Right ventricle myocardium inferior (tissue), 1 donor: ENCODE measurements at places on chromosomes 13 and 19. TPM values are rescaled to one million over a fixed set of nuclear protein-coding genes. Genes with fewer than 3 reads are reported as not detected.

- no peak for DNase-seq
These were observed 238.5 kb upstream of the STARD13 start for GRCh38 chr13:33524086-33524485.

- DNase-seq: no peak
These were observed 136.5 kb downstream of the RAP2A start for GRCh38 chr13:97570442-97570841.

The TMEM150B gene
- total RNA-seq: 1.2 TPM

- DNase-seq: no peak
These were observed 2320.0 kb downstream of the PCDH9 start for GRCh38 chr13:64910096-64910495.

DNA sequence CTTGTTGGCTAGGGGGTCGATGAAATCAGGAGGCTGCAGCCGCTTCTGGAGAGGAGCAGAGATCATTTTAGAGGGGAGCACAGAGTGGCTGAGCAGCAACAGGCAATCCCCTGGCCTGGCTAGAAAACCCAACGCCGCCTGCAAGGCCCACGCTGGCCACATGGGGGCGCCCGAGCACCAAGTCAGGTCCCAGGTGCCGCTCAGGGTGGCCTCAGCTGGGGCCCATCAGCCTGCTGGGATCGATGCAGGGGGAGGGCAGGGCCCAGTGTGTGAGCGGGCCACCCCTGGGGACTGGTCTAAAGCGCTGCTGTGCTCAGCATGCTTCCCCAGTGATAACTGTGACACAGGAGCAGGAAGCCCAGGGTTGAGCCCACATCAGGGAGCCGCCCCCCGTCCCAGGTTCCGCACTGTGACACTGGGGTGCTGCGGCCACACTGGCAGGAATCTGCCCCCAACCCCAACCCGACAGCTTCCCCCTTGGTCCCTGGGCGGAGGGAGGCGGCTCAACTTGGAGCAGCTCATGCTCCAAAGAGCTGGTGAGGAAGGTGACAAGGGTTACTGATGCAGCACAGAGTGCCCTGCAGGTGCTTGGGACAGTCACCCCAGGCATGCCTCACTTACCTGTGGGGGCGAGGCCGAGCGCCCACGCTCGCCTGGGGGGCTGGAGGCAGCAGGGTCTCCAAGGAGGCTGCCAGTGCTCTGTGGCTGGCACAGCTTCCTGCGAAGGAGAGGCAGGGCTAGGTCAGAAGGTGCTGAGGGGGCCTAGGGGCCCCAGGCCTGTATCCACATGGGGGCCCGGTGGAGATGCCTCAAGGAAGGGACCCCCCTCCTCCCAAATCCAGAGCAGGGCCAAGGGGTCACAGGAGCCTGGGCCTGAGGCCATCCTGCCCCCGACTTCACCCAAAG lies 13.3 kb upstream of the ISYNA1 start:
- peak; percentile 92 for DNase-seq

GRCh38 chr19:30784850-30785457 lies 412.8 kb downstream of the ZNF536 start:
- peak; percentile 82 for DNase-seq

The C19orf67 gene
- not detected for total RNA-seq

- no peak for DNase-seq
These were observed 8.0 kb downstream of the ELL start for GRCh38 chr19:18513868-18514267.

- DNase-seq: no peak
These were observed 53.5 kb downstream of the PTPRS start for GRCh38 chr19:5287066-5287465.

DNA sequence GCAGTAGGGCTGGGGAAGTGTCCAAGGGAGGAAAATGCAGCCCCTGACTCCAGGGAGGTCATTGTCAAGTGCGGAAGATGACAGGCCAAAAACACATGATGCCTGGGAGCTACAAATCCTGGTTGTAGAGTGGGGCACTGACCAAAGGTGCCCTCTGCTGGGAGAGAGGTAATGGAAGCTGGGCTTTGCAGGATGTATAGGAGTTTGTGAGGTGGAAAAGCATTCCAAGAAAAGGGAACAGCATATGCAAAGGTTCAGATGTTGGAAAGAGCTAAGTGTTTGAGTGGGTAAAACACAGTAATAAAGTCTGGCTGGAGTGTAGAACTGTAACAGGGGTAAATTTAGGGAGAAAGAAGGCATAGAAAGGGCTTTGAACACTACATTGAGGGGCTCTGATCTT lies 46.9 kb upstream of the PTPRS start:
- no peak for DNase-seq

DNA sequence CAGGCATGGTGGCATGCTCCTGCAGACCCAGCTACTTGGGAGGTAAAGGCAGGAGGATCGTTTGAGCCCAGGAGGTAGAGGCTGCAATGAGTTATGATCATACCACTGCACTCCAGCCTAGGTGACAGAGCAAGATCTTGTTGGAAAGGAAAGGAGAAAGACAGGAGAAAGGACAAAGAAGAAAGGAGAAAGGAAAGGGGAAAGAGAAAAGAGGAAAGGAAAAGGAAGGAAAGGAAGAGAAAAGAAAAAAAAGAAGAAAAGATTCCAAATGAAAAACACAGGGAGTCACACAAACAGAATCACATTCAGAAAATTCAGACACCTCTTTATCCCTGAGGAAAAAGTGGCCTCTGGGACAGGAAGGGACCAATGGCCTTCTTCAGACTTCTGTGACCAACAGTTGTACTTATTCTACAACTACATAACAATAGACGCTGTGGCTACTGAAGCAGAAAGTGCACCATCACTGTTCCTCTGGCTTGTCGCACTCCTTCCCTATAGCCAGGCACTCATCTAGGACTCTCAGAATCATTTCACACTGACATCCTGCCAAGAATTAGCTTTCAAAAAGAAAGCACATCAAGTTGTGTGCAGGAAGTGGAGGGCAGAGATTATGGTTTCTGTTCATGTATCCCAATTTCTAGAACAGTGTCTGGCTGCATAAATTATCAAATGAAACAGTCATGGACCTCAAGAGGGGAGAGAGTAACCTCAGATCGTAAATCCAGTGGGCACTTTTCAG lies 5.9 kb downstream of the MTMR6 start:
- DNase-seq: no peak

- DNase-seq: no peak
These were observed 28.1 kb upstream of the WDR18 start for GRCh38 chr19:955803-956765.

The KIR3DL1 gene
- not detected for total RNA-seq

DNA sequence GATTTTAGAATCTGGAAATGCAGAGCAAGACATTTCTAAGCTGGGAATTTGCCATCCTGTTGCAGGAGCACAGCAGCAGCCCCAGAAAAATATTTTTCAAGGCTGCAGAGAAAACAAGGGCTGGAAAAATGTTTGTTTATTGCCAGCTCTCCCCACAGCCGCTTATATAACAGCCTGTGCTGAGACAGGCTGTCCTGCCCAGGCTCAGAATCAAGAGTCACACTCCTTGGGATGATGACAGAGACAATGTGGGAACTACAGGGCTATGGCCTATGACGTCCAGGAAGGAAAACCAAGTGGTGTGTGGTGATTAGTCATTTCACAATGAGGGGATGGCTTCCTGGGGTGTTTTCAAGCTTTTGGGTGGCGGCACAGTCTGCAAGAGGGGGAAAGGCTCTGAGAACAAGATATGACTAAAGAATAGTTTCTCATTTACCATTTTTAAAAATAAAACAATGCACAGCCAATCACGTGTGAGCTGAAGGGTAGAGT lies 136.3 kb upstream of the SERP2 start:
- DNase-seq: no peak

The ZNF667 gene
- total RNA-seq: 7.0 TPM

DNA sequence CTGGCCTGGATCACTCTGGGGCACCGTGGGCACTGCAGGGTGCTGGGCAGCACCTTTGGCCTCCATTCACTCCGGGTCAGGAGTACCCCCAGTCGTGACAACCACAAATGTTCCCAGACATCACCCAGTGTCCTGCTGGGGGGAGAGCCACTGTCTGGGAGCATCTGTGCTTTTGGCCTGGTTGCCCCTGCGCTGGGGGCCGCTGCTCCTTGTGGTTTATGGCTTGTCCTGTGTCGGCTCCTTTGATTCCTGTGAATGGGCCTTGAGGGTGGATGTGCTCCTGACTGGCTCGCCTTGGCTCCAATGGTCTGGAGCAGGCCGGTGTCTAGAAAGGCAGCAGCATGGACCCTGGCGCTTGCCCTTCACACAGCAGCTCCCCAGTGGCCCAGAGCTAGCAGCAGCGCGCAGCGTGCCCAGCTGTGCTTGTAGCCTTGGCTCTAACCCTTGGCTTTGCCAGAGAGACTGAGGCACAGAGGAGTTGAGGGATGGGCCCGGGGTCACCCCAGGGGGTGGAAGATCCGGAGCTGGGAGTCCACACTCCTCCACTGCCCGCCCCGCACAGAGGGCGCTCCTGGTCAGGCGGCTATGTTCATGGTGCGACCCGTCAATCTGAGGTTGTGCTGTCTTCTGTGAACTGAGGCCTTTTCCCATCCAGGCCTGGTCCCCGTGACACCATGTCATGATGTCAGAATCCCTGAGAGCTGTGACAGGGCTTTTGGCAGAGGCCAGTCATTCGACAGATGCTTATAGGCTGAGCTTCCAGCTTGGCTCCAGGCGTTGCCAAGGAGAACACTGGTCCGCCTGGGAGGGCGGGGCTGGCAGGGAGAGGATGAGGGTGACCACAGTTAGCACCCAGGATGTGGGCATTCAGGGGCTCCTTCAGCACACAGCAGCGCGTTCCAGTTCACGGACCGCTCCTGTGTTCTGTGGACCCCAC lies 4.1 kb downstream of the DAZAP1 start:
- DNase-seq: no peak

The CCDC194 gene
- not detected for total RNA-seq

GRCh38 chr19:56155124-56155687 lies 14.1 kb downstream of the ZNF444 start:
- DNase-seq: no peak

DNA sequence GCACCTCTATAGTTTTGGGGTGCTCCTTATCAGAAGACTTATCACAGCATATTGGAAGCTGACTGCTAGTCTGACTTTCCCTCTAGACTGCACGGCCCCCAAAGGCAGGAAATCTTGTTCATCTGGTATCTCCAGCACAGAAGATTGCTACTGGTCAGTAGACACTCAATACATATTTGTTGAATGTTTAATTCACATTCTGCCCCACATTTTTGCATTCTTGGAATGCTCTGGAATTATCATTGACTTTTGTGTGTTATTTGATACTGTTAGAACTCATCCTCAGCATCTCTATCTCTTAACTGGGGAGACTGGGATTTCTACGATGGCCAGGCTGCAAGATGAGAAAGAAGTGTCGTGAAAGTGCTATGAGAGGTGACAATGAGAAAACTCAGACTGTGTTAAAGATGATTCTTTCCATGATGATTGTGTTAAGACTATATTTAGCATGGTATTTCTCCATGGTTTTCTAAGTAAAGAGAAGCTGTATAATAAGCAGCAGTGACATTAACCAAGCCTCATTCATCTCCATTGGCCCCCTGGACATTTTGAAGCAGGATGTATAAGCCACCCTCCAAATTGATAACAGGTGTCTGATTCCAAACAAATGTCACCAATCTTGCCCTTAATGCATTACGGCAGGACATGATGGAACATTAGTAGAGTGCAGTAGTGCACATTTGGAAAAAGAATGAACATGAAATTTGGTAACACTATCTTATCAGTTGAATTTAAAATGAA lies 440.9 kb downstream of the RFC3 start:
- DNase-seq: no peak

DNA sequence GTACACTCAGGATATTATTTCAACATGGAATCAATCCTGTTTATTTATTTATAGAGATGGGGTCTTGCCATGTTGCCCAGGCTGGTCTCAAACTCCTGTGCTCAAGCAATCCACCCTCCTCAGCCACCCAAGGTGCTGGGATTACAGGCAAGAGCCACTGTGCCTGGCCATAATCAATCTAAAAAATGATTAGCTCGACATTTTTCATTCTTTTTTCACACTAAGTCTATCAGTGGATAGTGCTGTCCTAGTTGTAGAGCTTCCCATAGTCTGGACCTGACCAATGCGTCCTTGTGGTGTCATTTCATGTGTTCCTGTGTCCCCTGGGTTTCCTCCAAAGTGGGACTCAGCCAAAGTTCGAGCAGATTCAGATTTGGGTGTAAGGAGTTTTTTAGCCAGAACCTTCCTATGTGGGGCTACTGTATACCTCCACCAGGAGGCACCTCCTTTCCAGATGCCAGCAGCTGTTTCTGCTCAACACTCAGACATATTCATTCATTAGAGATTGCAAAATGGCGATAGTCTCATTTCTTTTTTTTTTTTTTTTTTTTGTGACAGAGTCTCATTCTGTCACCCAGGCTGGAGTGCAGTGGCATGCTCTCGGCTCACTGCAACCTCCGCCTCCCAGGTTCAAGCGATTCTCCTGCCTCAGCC lies 61.1 kb downstream of the MAP4K1 start:
- no peak for DNase-seq

The PABPC3 gene
- 0.05 TPM for total RNA-seq

DNA sequence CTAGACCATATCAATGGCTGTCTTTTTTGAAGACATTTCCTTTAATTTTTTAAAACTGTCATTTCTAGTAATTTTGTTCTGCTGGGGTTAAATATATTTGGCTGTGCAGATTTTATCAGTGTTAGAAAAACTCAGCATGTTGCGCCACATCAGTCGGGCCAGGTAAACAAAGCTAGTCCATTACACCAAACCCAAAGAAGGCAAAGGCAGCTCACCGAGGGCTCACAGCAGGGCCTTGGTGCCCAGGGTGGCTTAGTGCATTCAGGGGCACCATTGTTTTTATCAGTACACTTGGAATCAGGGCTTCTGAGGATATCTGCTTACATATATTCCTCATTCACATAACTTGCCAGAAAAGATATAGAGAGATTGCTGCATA lies 22.2 kb downstream of the SPATA13 start:
- no peak for DNase-seq

GRCh38 chr19:37931881-37932655 lies 25.1 kb downstream of the SIPA1L3 start:
- DNase-seq: peak; percentile 85
